ENCODE measurements at places on chromosomes 12 and 14.

DNA sequence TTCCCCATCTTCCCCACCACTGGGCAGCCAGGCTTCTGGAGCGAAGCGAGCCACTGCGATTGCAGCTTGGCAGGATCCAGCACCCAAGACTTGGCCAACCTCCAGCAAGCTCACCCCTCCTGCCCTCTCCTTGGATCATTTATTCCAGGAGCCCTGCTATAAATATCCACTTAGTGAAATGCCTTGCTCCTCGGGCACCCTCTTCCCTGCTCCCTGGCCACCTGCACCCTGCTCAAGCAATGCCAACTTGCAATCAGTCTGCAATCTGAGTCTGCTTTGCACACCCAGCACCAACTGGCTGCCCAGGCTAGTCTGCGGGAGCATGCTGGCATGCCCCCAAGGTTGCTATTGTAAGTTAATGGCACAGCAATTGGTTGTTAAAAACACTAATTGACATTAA, 666.0 kb downstream of the MED13L start:
- no peak for DNase-seq

DNA sequence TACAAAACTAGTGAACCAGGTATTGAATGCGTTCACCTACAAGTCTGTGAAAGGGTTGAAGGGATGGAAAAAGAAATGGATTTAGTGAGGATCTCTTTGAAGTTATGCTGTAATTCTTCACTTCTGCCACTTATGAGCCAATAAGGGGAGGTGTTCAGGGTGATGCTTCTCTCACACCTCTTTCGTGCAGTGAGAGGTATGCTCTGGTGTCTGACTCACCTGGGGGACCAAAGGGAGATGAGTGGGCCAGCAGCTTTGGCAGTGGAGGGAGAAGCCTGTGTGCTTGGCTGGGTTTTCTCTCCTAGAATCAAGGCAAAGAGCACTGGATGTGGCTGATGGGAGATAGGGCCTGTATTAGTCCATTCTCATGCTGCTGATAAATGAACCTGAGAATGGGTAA, 45.4 kb downstream of the E2F7 start:
- DNase-seq = no peak

DNA sequence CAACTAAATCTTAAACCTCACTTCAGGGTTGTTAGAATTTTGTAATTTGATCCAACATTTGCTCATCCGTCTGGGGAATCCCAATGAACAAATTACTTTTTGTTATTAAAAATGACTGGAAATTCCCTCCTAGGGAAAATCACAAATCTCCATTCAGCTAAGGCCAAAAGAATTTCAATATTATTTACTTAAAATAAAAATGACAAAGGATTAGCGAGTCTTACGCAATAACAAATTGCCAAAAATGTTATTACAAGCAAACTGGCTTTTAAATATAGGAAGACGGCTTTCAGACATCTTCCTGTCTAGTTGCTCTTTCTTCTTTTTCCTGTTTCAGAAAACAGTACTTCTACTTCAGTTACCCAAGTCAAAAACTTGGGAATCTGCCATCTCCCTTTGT, 92.4 kb upstream of the TSPAN8 start:
- DNase-seq = no peak

- no peak for DNase-seq
Observed at GRCh38 chr12:92085736-92086040, 60.0 kb downstream of the BTG1 start.

- DNase-seq = no peak
Observed at GRCh38 chr12:90677552-90677951, 277.4 kb downstream of the CCER1 start.

DNA sequence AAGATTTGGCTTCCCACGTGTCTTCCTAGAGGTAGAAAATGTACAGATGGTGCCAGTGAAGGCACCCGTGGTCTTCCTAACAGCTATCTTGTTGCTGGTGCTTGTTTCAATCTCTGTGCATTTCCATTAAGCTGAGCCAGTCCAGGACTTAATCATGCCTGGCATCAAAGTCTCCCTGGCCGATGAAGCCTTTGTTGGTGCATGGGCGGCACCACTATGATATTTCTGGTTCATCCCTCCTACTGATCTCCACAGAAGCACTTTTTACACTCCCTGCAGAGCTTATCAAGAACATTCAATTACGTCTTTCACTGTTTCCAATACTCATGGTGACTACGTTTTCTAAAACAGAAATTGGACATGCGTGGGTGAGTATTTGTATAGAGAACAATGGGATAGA, 128.4 kb downstream of the TTC8 start:
- no peak for DNase-seq

- DNase-seq = no peak
Observed at GRCh38 chr14:65604936-65605335, 192.4 kb downstream of the FUT8 start.

GRCh38 chr12:131104463-131105350, 151.0 kb downstream of the ADGRD1 start:
- peak; percentile 70 for DNase-seq

- no peak for DNase-seq
Observed at GRCh38 chr14:59208224-59208814, 19.9 kb downstream of the DAAM1 start.

- no peak for DNase-seq
Observed at GRCh38 chr14:93019367-93019843, 96.3 kb downstream of the ITPK1 start.

- no peak for DNase-seq
Observed at GRCh38 chr14:51168215-51168613, 71.8 kb upstream of the TMX1 start.

GRCh38 chr12:108633534-108634248, at the start of gene SELPLG:
Gene SELPLG (minus strand): TSS chr12:108633894. CDS start chr12:108624307, 9,587 bp downstream.
- peak; percentile 77 for DNase-seq

DNA sequence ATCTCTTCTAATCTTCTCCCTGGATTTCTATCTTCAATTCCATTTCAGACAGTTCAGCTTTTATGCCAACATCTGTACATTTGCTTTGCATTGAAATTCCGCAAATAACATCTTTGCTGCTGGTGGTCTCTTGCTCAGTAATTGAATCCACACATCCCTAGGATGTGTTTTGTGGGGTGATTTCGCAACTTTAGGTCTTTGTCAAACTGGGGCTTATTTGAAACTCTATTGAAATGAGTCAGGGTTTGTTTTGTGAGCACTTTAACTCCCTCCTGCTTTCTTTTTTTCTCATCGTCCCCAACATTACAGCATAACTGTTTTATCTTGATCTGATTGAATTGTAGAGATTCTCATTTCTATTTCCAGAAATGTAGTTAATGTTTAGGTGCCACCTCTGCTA, 404.3 kb downstream of the NPAS3 start:
- no peak for DNase-seq

GRCh38 chr12:106942775-106943174, 12.9 kb upstream of the TMEM263 start:
- DNase-seq = no peak

GRCh38 chr12:47978598-47978873, 15.1 kb downstream of the TMEM106C start:
- no peak for DNase-seq

- no peak for DNase-seq
Observed at GRCh38 chr12:66633676-66634075, 45.2 kb downstream of the GRIP1 start.

GRCh38 chr14:59018460-59018859, 170.0 kb upstream of the DAAM1 start:
- no peak for DNase-seq

DNA sequence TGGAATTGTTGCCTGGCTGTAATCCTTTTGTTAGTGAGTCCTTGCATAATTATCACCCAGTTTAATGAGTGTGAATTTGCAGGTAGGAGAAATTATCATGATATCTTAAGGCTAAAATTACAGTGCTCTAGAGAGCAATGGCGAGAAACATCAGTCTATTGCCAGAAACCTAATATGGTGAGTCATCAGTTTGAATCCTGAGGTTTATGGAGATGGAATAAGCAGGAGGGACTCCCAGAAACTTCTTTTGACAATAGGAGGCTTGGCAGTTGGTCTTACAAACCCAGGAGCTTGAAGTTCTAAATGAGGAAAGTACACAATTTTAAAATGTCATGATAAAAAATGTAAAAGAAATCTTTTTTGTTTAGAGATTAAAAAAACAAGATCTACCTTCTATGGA, 31.5 kb upstream of the CRADD start:
- DNase-seq = no peak

- DNase-seq = no peak
Observed at GRCh38 chr14:36935976-36936678, 236.3 kb downstream of the SLC25A21 start.

Measured in activated CD8-positive, alpha-beta memory T cell treated with anti-CD3 and anti-CD28 coated beads for 1 hour (primary cell).